Vagina (tissue), 2 donors: ENCODE measurements at places on chromosomes 5 and 9. TPM values are rescaled to one million over a fixed set of nuclear protein-coding genes. Genes with fewer than 3 reads are reported as not detected.

Gene RALGPS1
- 15.2 TPM for total RNA-seq

Gene DNAJC18
- 7.6 TPM for total RNA-seq

Gene SLC34A1
- not detected for total RNA-seq

Gene IQGAP2
- 8.6 TPM for total RNA-seq

Gene PCDHB14
- 4.2 TPM for total RNA-seq

Gene PTGDS
- total RNA-seq: 301 TPM

Gene FYB1
- 10.8 TPM for total RNA-seq

DNA sequence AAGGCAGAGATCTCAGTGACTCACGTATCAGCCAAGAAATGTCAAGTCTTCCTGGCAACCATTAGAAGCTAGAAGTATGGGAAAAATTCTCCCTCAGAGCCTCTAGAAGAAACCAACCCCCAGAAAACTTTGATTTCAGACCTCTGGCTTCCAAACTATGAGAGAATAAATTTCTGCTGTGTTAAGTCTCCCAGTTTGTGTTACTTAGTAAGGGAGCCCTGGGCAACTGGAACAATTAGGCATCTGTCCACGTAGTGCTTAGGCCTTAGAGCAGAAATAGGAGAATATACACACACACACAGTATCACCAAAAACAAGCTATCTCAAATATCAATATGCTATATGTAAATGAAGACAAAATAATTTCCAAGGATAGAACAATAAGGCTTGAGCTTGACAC, 894.8 kb upstream of the CDH10 start:
- DNase-seq: no peak

DNA sequence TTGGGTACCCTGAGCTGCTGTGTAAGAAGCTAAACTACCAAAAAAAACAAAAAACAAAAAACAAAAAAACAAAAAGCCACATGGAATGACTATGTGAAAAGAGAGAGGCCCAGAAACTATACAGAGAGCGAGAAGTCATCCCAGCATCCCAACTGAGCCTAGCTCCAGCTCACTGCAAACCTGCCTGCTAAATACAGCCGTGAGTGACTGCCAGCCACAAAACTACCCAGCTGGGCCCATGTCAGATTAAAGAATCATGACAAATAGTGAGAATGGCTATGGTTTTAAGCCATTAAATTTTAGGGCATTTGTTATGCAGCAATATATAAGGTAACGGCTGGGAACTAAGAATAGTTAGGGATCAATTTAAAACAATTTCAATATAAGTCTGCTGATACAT, 335.1 kb upstream of the PDE4D start:
- DNase-seq: no peak

DNA sequence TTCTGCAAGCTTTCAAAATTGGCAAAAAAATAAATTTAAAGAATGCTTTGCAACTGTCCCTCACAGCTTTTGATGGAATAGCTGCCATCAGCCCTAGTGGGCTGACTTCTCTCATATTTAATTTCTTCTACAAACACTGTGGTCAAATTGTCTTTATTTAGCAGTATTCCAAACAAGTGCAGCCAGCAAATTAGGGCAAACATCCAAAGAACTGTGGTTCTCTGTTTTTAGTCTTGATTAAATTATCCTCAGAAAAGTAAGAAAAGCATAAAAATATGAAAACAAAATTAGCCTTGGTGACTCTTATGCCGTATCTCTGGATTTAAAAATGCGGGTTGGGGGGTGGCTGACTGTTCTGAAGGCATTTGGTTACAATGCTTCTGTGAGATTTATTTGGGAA, 95.8 kb upstream of the RETREG1 start:
- no peak for DNase-seq

- no peak for DNase-seq
Observed at GRCh38 chr5:171464829-171465228, 45.4 kb downstream of the FGF18 start.

GRCh38 chr9:121069396-121069795, 5.4 kb upstream of the CNTRL start:
- DNase-seq: no peak

- DNase-seq: no peak
Observed at GRCh38 chr9:25260046-25260445, 418.2 kb downstream of the TUSC1 start.

GRCh38 chr9:4101667-4102066, 198.2 kb downstream of the GLIS3 start:
- DNase-seq: no peak

DNA sequence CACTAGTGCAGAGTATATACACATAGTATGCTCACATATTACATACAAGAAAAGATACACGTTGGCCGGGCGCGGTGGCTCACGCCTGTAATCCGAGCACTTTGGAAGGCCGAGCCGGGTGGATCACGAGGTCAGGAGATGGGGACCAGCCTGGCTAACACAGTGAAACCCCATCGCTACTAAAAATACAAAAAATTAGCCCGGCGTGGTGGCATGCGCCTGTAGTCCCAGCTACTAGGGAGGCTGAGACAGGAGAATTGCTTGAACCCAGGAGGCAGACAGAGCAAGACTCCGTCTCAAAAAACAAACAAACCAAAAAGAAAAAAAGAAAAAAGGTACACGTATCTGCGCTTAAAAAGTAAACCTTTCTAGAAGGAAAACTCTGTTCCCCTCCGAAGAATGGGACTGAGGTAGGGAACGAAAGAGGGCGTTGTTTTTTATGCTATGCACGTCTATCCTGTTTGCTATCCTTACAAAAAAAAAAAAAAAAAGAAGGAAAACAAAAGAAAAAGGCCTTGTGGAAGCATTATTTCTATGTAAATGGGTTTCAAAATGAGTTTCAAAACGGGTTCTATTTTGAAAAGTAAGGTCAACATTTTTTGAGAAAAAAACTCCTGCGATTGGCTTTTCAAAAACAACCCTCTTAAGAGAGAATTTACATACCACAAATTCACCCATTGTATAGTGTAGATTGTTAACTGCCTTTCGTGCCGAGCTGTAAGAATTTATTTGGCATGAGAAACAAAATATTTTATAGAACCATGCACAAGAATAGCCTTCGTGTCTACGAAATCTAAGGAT, 1.2 kb downstream of the AK3 start:
- DNase-seq: no peak

DNA sequence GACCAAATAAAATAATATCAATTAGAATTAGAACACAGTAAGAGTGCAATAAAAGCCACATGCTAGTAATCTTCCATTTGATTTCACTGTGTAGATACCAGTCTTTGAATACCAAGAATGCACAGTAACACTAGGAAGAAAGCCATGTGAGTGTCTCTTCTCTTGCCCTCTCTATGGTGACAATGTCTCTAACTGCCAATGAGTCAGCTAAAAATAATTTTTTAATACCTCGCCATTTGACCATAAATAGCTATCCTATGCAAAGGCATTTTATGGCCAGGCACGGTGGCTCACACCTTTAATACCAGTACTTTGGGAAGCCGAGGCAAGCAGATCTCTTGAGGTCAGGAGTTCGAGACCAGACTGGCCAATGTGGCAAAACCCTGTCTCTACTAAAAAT, 30.6 kb downstream of the EDIL3 start:
- no peak for DNase-seq

GRCh38 chr5:164763206-164763605, 1257.8 kb downstream of the MAT2B start:
- DNase-seq: no peak

- DNase-seq: no peak
Observed at GRCh38 chr5:101860145-101860544, 435.9 kb downstream of the SLCO4C1 start.

GRCh38 chr9:93091056-93091452, 5.0 kb upstream of the CARD19 start:
- DNase-seq: peak; percentile 49

DNA sequence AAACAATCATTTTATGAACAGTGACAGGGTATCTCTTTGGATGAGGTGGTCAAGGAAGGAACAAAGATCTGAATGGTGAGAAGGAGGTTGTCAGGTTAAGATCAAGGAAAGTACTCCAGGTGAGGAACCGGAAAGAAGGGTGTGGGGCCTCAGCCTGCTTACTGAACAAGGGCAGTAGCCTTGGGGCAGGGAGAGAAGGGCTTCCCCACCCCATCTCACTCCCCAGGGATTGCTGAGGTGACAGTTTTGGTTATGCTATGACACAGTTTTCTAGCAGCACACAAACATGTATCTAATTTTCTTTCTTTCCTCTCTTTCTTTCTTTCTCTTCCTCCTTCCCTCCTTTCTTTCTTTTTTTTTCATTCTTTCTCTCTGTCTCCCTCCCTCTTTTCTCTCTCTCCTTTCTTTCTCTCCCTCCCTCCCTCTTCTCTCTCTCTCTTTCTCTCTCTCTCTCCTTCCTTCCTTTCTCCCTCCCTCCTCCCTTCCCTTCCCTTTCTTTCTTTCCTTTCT, 4.1 kb upstream of the HDHD3 start:
- DNase-seq: no peak

DNA sequence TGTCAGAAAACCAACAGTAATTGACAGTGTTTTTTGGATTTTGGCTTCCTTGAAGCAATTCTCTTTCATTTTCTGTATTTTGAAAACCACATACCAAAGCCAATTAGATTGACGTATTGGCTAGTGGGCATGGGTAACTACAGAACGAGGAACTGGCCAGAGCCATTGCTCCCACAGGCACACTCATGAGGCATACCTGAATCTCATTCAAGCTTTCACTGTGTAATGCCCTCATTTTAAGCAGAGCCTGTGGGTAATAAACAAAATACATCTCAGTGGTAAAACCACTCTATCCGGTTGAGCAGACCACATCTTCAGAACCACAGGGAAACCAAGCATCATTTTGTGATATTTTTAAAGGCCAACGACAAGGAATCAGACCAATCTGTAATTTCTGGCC, 394.1 kb downstream of the ZNF608 start:
- DNase-seq: no peak

DNA sequence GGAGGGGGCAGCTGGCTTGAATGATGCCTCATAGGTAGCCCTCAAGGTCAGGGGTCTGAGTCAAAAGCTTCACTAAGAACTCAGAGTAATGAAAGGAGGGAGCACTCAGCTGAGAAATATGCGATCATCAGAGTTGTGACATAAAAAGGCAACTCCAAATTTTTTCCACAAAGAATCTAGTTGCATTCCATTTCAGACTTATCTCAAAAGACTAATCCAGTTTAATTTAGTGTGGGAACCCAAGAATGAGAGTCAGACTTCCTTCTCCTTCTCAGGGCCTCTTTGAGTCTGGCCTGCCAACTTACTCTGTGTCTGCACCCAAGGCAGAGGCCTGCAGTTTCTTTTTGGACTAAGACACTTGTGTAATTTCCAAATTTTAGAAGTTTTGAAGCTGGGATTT, 34.7 kb downstream of the GABRP start:
- no peak for DNase-seq

DNA sequence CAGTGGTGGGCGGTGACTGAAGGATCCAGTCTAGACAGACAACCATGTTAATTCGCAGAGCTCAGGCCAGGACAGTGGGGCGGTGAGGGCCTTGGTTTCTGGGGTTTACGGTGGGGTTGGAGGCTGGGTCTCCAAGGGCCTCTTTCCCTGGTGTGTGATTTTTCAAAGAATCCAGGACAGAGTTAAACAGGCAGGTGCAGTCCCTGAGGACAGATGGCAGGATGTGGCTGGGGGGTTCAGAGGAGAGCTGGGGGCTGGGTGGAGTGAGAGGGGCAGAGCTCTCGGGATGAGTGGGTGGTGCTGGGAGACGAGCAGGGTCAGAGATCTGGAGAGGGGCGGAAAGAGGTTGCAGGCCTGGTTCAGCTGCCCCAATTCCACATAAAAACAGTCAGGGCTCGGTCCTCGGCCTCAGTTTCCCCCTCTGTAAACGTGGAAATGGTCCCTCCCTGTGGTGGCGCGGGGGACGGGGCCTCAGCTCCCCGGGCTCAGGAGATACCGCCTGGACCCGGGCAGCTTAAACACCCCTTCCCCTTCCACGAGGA, 145.9 kb downstream of the GAPVD1 start:
- no peak for DNase-seq

DNA sequence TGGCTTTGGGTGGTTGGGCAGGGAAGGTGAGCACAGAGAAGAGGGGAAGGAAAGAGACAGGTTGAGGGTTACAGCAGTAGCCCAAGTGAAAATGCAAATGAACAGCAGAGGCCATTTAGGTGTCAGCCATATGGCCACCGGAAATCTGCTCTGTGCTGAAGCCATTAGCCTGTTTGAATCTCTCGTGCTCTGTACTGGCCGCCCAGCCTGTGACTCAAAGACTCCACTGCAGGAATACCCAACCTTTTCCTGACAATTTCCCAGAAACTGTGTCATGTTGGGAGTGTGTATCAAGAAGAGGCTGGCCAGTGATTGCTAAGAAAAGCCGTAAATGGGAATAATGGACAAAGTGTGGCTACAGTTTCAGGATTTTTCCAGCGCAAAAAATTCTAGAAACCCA, 35.9 kb upstream of the RAI14 start:
- DNase-seq: no peak

DNA sequence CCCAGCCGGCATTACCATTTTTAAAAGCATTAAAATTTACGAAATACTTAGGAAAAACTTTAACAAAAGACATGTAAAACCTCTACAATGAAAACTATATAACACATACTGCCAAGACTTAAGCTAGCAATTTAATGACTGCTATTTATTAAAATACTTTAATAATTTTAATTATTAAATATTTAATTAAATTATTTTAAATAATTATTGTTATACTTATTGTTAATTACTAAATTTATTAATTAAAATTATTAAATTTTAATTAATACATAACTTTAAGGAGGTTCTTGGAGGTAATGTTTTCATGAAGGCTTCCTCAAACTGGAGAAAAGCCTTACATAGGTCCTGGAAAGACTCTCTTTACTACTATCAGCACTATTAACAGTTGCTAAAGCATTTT, 47.5 kb downstream of the C5orf22 start:
- DNase-seq: no peak
